ENCODE measurements at places on chromosomes 13 and 19. TPM values are rescaled to one million over a fixed set of nuclear protein-coding genes. Genes with fewer than 3 reads are reported as not detected.
A peak's percentile ranks its signal among the peaks of the same experiment; 100 is the strongest.

GRCh38 chr13:23753458-23753857 lies 135.7 kb downstream of the MIPEP start:
- DNase-seq: no peak

- no peak for DNase-seq
Measured at GRCh38 chr19:6556480-6557195, 25.8 kb downstream of the TNFSF9 start.

DNA sequence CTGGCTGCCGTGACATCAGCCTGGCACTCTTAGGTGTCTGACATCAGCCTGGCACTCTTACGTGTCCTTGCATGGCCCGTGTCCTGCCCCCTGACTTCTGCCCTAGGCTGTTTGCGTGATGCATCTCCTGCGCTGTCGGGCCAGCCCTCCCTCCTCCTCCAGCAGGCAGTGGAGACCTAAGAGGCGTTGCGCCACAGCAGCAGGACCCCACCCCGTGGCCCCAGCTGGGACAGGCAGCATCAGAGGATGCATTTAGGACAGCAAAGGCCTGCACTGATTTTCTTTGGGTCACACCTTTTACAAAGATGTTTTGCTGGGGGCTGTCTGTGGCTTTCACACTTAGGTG lies 65.3 kb downstream of the GPR12 start:
- no peak for DNase-seq

- DNase-seq: no peak
Measured at GRCh38 chr19:8610936-8611300, 403 bp upstream of the ADAMTS10 start.

- DNase-seq: no peak
Measured at GRCh38 chr19:38303517-38304351, at the start of gene C19orf33. Gene C19orf33 (plus strand): TSS chr19:38304251. CDS start chr19:38304262, 11 bp downstream.

The TNFSF9 gene
- 2.2 TPM for total RNA-seq

- no peak for DNase-seq
Measured at GRCh38 chr19:17259118-17259780, 5.3 kb downstream of the USHBP1 start.

- no peak for DNase-seq
Measured at GRCh38 chr13:44801990-44802389, 187.3 kb downstream of the NUFIP1 start.

DNA sequence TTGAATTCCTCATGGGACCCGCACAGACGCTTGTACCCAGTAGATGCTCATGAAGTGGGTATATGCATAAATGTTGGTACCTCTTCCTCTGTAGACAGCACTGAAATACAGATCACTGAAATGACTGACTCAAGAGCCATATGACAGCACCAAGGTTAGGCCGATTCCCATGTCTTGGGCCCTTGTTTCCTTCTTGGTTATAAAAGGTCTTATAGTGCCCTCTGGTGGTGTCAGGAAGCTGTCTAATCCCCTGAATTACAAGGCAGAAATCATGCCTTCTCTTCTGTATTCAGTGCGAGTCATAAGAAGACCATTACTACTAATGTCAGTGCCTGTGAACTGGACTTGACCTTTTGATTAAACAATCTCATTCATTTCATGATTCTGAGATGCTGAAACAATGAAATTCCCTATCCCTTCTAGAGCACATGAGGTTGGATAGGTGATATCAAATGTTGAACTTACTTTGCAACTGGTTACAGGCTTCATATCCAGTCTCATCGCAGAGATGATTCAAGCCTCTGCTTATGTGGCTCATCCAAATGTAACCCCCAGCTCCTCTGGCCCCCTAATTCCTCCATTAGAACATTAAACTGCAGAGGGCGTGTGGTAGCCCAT lies 59.7 kb downstream of the SPATA13 start:
- DNase-seq: no peak

- no peak for DNase-seq
Measured at GRCh38 chr13:35694549-35695447, 218.3 kb upstream of the MAB21L1 start.

GRCh38 chr13:26230703-26231102 lies 8.6 kb upstream of the RNF6 start:
- no peak for DNase-seq

The LILRB2 gene
- not detected for total RNA-seq

The ZNF560 gene
- 0.31 TPM for total RNA-seq

GRCh38 chr13:78129359-78129758 lies 210.7 kb upstream of the EDNRB start:
- no peak for DNase-seq

The TEX101 gene
- total RNA-seq: not detected

The ZNF844 gene
- 13.7 TPM for total RNA-seq

GRCh38 chr19:40217027-40217810 lies 965 bp downstream of the TTC9B start:
- DNase-seq: no peak

The TMIGD2 gene
- total RNA-seq: 2.7 TPM

The DDX39A gene
- 26.2 TPM for total RNA-seq

GRCh38 chr13:112124141-112124540 lies 57.2 kb downstream of the SOX1 start:
- DNase-seq: no peak

The TTC9B gene
- 59.0 TPM for total RNA-seq

The SIGLEC5 gene
- not detected for total RNA-seq

DNA sequence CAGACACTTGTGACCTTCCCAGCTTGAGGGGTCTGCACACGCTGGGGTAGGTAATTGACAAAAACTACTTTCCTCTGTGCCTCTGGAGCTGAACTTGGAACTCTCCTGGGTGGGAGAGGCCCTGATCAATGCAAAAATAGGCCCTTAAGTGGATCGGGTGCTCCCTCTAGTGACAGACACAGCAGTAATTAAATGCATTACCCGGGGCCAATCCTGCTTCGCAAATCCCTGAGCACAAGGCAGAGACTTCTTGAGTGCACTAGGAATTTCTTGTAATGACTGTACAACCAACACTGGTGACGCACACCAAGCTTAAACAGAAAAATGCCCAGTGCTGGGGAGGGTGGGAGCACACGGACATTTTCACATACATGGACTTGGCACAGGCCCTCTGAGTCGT lies 10.6 kb upstream of the UBE2S start:
- peak; percentile 27 for DNase-seq

- DNase-seq: peak; percentile 3
Measured at GRCh38 chr13:22278336-22278929, 607.6 kb downstream of the FGF9 start.

The KIR3DL2 gene
- not detected for total RNA-seq

The PDX1 gene
- total RNA-seq: not detected

- no peak for DNase-seq
Measured at GRCh38 chr13:59086147-59086546, 1077.6 kb downstream of the DIAPH3 start.

DNA sequence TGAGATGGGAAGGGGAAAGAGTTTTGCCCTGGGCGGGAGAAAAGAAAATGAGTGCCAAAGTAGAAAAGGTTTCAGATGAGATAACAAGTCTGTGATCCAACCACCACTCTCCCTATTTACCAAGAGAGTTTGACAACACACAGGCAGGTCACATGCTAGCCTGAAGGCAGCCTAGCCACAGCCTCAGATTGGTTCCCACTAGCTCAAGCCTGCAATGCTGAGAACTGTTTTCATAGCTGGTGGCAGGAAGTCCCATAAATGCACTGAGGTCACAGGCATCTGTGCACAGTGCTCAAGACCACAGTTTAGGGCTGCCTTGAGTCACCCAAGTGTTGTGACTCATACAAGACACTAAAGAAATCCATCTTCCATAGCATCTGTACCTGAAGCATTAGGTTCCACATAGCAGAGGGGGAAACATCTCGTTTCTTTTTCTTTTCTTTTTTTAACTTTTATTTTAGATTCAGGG lies 18.5 kb upstream of the POP4 start:
- no peak for DNase-seq

The SIGLEC14 gene
- 0.16 TPM for total RNA-seq

DNA sequence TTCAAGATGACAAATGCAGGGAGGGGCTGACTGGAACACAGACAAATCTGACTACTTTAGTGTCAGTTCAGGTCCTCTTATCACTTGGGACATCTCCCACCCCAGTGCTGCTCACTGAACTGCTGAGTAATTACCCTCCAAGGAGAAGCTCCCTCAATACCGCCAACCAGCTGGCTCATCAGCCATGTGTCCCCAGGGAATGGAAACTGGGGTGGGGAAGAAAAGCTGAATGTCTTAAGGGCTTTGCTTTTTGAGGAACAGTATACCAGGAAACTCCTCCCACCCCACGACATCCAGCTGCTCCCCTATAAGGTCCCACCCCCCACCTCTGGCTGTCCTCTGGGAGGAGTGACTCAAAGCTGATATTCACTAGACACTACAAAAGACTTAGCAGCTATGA lies 2.0 kb downstream of the ZNF823 start:
- no peak for DNase-seq

DNA sequence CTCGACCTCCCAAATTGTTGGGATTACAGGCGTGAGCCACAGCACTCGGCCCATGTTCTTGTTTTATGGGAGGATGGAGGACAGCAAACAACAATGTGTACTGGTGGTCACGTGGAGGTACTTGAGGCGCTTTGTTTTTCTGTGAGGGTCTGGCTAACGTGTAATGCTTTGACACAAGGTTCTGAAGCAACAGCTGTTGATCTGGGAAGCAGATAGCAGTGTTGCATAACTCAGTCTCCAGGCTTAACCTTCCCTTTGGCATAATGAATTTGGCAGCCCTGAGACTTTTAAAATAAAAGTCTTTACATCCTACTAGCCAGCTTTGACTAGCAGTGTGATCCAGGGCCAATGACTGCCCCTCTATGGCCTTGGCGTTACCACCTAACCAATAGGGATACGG lies 6.9 kb upstream of the ZNF580 start:
- DNase-seq: no peak

The CCDC61 gene
- 5.8 TPM for total RNA-seq

DNA sequence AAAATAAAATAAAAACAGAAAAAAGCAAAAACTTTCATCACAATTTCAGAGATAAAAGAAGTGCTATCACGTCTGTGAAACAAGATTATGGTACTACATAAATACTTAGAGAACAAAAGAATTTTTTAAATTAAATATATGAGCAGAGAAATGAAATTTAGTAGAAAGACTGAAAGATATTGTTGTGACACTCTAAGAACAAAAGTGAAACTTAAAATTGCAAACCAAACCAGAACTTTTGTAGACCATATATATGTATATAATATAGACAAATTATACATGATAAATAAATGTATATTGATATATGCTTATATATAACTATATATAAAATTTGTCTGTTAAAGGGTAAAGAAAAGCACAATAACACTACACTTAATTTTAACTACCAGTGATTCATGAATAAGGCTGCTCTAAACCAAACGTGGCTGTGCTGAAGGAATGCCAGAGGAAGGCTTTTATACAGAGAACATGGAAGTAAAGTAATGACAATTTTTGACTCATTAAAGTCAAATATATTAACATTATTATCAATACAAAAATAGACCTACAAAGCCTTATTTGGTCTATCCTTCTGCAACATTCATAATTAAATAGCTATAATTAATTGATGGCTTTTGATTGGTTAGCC lies 1516.7 kb upstream of the PCDH20 start:
- DNase-seq: no peak

The FAM187B gene
- not detected for total RNA-seq

- DNase-seq: no peak
Measured at GRCh38 chr13:64672751-64673150, 2557.4 kb downstream of the PCDH9 start.

DNA sequence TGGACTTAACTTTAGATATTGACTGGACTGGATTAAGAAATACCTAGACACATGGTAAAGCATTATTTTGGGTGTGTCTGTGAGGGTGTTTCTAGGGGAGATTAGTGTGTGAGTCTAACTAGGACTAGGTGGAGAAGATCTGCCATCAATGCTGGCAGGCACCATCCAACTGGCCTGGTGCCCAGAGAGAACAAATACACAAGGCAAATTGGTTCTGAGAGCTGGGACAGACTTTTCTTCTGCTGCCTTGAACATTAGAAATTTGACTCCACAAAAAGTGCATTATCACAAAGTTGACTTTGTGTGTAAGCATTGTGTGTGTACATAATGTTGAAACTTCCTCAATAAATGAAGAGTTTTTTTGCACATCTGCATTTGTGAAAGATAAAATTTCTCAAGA lies 522.1 kb downstream of the SUCLA2 start:
- no peak for DNase-seq

The TMEM145 gene
- total RNA-seq: 47.1 TPM

The UBAC2 gene
- total RNA-seq: 36.2 TPM

The PSG4 gene
- total RNA-seq: not detected

GRCh38 chr13:32659736-32660135 lies 73.5 kb downstream of the PDS5B start:
- no peak for DNase-seq

DNA sequence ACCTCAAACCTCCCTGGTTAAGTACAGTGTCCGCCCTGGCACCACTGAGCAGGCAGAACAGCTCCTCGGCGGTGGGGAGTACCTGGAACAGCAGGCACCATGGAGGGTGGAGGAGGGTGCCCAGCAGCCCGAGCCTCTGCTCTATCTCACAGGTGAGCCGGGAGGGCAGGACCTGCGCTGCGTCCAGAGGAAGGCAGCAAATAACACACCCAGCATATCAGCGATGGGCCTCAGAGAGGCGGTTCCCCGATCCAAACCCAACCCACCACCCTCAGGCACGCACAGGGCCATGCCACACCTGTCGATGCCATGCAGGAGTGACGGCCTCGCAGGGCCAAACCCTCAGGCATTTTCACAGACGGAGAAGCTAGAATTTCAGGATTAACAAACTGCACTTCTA lies 11.8 kb downstream of the PEPD start:
- DNase-seq: no peak

GRCh38 chr13:36509369-36509768 lies 77.1 kb downstream of the CCNA1 start:
- no peak for DNase-seq

The IL4I1 gene
- total RNA-seq: not detected

The TRAPPC6A gene
- total RNA-seq: 2.2 TPM

DNA sequence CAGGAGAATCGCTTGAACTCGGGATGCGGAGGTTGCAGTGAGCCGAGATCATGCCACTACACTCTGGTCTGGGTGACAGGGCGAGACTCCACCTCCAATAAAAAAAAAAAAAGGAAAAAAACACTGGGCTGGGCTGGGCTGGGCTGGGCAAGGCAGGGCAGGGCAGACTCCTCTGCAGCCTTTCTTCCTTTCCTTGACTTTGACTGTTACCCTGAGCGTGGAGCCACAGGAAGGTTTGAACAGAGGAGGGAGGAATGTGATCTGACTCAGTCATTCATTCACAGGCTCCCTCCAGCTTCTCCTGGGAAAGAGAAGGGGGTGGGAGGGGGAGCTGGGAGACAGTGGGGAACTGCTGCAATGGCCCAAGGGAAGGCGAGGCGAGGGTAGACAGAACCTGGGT lies 2.7 kb upstream of the ACTN4 start:
- no peak for DNase-seq

GRCh38 chr19:48081106-48081505 lies 29.5 kb downstream of the PLA2G4C start:
- DNase-seq: no peak

All from occipital lobe (tissue), 3 donors.